ENCODE measurements at places on chromosomes 4 and X.

- no peak for DNase-seq
Measured at GRCh38 chr4:84063619-84064018, 435.5 kb downstream of the NKX6-1 start.

DNA sequence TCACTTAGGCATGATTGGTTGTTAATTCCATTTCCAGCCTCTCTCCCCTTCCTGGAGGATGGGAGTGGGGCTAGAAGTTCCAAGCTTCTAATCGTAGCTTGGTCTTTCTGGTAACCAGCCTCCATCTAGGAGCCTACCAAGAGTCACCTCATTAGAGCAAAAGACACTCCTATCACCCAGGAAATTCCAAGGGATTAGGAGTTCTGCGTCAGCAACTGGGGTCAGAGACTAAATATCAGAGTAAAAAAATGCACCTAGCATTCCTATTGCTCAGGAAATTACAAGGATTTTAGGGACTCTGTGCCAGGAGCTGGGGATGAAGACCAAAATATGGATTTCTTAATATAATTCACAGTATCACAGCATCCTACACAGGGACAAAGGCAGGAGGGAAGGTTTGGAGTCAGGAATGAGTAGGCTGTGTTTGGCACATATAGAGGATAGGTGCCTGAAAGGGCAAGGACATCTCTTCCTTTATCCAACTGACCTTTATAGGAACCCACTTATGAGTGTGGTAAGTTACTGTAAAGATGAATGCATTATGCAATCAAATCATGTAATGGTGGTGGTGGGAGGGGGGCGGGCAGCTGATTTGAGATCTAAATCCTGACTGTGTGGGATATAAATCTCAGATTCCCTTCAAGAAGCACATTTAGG, 30.5 kb upstream of the LIMCH1 start:
- DNase-seq: no peak

- DNase-seq: no peak
Measured at GRCh38 chr4:102061133-102061532, 270.6 kb downstream of the BANK1 start.

DNA sequence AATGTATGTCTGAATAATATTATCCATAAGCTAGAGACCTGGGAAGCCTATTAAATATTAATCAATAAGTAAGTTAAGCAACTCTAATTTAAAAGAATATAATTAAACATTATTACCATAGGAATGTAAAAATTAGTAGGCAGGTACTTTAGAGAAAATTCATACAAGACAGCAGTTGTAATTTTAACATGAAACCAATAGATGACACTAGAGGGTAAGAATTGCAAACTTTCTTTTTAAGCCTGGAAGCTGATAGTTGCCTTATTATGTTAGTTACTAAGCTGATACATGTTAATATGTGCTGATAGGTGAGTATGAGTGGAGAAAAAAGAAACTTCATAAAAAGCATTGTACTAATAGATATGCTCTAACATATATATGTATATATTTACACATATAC, 1157.4 kb downstream of the FAM133A start:
- no peak for DNase-seq

DNA sequence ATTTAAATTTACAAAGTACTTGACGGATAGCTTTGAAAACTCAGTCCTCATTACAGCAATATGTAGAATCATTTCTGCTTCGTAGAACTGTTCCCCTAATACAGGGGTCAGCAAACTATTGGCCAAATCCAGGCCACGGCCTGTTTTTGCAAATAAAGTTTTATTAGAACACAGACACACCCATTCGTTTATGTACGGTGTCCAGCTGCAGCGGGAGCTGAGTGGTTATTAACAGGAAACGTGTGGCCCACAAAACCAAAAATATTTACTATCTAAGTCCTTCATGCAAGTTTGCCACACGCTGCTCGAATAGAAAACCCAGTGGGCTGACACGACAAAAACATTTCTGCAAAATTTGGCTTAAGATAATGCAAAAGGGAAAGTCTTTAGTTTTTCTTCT, 146.5 kb downstream of the AFAP1 start:
- DNase-seq: no peak

DNA sequence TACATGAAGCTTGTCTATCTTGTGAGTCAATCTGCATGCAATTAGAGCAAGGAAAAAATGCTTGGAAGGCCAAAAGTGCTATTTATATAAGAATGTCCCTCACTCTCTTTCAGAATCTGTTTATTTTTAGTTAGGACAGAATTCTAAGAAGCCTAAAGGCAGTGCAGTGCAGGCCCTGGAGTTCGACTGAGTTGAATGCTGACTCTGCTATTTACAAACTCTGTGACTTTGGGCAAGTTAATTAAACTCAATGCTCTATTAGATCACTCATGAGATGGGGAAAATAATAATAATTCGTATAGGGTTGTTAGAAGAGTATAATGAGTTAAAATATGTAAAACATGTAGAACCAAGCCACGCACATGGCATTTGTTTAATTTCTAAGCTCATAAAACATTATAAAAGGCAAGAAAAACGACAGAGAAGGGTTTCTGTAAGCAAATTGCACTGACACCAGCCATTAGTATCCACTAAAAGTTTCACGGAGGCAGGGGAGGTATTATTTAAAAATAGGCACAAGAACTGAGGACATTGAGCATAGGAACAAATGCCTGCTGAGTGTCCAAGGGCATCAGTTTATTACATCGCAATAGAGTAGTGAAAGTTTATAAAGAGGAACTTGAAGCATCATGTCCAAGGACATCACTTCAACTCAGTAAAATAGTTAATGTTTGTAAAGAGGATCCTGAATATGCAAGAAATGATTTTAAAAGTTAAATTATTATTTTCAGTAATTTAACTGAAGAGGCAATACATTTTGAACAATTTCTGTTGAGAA, 115.0 kb upstream of the INPP4B start:
- DNase-seq: no peak

- no peak for DNase-seq
Measured at GRCh38 chr4:24799544-24800324, 4.4 kb downstream of the SOD3 start.

- no peak for DNase-seq
Measured at GRCh38 chr4:127450276-127450675, 182.5 kb upstream of the INTU start.

- DNase-seq: no peak
Measured at GRCh38 chr4:159577241-159577640, 474.4 kb downstream of the RAPGEF2 start.

DNA sequence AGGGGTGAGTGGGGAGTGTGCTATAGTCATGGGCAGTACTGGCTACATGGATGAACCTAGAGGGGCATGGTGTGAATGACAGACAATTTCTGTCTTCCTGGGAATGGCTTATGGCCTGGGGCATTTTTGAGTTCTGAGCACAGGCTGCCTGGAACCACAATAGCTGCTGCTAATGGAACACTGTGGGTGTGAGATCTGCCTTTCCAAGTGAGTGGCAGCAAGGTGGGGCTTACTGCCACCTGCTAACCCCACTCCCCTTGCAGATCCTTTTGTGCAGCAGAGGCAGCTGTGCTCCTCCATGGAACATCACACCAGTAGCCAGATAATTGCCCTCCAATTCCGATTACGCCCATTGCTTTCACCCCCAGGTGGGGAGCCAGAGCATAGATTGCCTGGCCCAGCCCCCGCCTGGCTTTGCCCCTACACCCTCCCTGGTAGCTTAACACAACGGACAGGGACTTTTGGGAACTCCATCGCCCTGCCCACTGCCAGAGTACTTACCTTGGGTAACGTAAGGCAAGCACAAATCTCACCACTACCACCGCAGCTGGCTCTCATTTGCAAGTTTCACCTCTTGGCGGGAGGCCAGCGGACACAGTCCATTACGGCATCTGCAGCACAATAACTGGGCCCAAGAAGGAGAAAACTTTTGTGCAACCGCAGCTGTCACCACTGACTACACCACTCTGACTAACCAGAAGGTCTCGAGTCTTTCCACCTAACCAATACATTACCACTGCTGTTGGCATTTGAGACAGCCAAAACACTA, 421.2 kb upstream of the NWD2 start:
- DNase-seq: no peak

GRCh38 chr4:70654605-70655011, 11.7 kb downstream of the JCHAIN start:
- no peak for DNase-seq

GRCh38 chrX:70455366-70456202, 10.9 kb downstream of the DLG3 start:
- no peak for DNase-seq

- DNase-seq: no peak
Measured at GRCh38 chrX:37818031-37818430, 29.3 kb downstream of the DYNLT3 start.

DNA sequence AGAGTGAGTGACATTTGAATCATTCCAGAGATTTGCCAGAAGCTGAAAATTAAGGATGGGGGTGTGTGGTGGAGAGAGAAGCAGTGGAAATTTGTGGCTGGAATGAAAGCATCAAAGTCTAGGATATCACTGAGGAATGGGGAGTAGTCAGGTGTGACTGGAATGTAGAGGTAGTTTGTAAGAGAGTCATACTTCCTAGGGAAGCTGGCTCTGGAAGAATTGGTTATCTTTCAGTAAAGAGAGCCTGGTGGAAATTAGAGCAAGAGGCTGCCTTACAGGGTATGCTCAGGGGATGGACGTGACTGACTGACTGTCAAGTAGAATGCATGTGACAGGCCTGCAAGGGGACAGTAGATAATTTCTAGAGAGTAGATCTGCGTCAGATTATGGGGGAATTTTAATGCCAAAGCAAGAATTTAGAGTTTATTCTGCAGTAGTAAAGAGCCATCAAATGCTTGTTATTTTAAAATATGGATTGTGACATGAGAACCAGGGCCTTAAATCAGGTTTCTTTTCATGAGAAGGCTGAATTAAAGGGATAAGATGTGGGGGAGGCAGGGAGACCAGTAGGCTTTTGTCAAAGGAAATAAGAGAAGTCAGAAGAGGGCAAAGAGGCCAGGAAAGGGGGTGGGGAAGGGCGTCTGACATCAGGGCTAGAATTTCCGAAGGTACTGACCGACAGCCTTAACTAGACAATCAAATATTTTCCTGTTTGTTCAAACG, 109.9 kb downstream of the AFF1 start:
- no peak for DNase-seq

GRCh38 chr4:153808175-153808574, 19.3 kb upstream of the SFRP2 start:
- DNase-seq: no peak

DNA sequence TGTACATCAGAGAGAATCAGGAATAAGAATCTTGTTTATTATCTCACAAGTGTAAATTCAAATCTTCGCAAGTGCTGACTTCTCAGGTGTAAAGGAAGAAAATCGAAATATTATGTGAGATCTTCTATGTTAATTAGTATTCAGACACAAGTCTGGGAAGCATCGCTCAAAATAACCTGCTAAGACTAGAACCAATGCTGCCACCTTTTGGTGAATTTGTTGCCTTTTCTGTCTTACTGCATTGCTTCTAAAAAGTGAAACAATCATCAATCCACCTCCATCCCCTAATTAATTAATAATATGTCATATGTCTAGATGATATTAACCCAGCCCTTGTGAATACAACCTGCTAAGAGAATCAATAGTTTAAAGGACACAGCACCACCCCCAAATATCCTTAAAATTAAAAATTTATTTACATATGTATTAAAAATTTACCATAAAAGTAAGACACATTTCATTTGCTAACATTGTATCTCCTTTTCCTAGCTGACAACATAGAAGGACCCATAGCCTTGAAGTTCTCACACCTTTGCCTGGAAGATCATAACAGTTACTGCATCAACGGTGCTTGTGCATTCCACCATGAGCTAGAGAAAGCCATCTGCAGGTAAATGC, 3.5 kb downstream of the EPGN start:
- no peak for DNase-seq

DNA sequence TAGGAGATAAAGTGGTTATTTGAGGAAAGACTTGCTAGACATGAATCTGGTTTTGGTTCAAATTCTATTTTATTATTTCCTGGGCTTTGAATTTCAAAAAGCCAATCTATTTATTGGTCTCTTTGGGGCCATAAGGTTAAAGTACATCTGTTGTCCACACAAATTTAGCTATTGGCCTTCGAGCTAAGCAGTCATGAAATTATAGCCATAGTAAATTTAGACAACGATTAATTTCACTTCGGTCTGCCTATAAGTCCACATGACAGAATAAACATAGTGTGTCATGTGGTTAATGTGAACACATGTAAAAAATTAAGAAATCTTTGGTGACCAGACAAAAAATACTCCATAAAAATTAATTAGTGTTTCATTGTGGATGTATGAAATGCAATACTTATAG, 161.9 kb downstream of the PALLD start:
- DNase-seq: no peak

- DNase-seq: no peak
Measured at GRCh38 chr4:186027405-186027804, 41.6 kb upstream of the TLR3 start.

- no peak for DNase-seq
Measured at GRCh38 chr4:6292376-6293096, 22.9 kb downstream of the WFS1 start.

DNA sequence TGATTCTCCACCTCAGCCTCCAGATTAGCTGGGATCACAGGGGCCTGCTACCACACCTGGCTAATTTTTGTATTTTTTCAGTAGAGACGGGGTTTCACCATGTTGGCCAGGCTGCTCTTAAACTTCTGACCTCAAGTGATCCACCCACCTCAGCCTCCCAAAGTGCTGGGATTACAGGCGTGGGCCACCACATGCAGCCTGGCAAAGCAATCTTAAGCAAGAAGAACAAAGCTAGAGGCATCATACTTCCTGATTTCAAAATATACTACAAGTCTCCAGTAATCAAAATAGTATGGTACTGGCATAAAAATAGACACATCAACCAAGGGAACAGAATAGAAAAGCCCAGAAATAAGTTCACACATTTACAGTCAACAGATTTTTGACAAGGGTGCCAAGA, 12.8 kb upstream of the F8A1 start:
- DNase-seq: no peak

GRCh38 chr4:73801692-73802091, 34.8 kb upstream of the CXCL6 start:
- no peak for DNase-seq

- DNase-seq: no peak
Measured at GRCh38 chr4:76301068-76301774, 5.3 kb upstream of the STBD1 start.

DNA sequence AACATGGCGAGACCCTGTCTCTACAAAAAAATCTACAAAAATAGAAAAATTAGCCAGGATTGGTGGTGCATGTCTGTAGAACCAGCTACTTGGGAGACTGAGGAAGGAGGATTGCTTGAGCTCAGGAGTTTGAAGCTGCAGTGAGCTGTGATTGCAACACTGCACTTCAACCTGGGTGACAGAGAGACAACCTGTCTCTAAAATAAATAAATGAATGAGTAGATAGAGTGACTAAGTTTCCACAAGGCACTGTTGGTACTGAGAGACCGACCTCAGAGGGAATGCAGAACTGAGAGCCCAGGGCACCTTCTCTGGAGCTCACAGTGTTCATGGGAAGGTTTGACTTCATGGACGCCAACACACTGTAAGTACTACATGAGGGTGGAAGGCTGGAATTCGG, 26.7 kb upstream of the ARSD start:
- no peak for DNase-seq

DNA sequence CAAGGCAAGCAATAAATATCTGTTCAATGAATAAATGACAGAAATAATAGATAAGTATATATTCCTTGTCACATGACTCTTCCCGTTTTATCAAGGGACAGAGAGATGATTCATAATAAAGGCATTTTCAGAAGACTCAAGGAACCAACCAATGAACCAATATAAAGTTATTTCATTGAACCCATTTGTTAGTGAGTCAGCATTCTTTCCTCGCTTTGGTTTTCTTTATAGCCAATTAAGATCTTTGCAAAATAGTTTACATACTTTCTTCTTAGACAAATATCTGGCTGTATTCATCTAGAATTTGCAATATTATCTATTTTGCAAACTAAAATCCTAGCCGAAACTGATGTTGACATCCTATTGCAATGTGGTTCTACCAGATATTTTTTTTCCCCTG, 269.4 kb downstream of the IL15 start:
- no peak for DNase-seq
